Endodermal cell (in vitro differentiated cells): ENCODE measurements at places on chromosomes 7 and 10.

GRCh38 chr10:28880683-28880950 lies 203.3 kb downstream of the BAMBI start:
- DNase-seq = no peak

- no peak for DNase-seq
Measured at GRCh38 chr7:64574540-64575099, 11.7 kb upstream of the ZNF680 start.

- peak; percentile 90 for DNase-seq
Measured at GRCh38 chr10:3775696-3776551, 9.1 kb downstream of the KLF6 start.

DNA sequence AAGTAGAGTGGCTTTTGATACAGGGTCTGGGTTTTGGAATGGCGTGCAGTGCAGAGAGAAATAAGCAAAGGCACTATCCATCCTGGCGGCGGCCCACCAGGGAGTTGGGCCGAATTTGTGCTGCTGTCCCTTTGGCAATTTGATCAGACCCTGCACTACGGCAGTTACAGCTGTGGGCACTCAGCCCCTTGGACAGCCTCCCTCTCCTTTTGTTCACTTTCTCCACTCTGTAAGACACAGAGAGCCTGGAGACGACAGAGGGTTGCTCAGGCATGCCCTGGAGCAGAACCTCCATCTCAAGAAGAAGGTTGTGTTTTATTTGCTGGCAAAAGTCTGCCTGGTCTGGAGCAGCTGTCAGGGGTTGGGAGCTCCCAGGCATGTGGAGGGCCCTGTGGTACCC lies 55.8 kb downstream of the LHPP start:
- peak; percentile 28 for DNase-seq
